ENCODE measurements at places on chromosomes 7 and 10.

- no peak for DNase-seq
Measured at GRCh38 chr7:140863184-140863583, 61.5 kb downstream of the BRAF start.

DNA sequence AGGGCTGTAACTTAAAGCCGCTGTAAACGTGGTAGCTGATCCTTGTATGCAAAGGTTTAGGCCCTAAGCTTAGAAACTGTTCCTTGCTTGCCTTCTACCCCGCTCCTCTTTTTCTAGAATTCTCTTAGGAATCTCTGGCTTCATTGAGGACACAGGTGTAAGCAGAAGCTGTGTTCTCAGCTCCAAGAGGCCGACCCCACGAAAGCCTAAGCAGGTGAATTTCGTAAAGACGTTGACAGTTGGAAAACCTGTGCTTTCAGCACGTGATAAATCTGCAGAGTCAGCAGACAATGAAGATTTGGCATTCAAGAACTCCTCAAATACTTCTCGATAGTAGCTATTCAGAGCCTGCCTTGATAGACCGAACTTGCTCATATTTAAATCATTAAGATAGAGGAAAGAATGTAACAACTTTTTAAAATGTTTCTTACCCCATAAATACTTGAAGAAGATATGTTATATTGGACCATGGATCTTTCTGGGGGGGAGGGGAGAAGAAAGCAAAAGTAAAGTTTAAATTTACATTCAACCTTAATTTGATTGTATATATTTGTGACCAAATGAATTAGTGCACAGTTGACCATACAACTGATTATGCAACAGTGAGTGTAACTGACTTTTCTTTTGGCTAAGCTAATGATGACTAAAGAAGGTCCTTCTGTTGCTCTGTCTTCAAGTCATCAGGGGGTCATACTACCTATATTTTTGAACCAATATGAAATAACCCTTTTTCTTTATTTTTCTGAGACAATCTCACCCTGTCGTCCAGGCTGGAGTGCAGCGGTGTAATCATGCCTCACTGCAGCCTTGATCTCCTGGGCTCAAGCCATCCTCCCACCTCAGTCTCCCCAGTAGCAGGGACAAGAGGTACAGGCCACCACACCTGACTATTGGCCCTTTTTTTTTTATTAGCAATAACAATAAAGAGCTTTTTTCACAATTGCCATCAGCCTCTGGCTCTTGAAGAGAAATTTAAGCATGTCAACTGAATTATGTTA lies 1.2 kb upstream of the GDI2 start:
- DNase-seq: no peak

GRCh38 chr7:132355048-132355447 lies 221.2 kb downstream of the PLXNA4 start:
- DNase-seq: no peak

GRCh38 chr10:122083478-122084025 lies 94.6 kb downstream of the TACC2 start:
- DNase-seq: no peak

DNA sequence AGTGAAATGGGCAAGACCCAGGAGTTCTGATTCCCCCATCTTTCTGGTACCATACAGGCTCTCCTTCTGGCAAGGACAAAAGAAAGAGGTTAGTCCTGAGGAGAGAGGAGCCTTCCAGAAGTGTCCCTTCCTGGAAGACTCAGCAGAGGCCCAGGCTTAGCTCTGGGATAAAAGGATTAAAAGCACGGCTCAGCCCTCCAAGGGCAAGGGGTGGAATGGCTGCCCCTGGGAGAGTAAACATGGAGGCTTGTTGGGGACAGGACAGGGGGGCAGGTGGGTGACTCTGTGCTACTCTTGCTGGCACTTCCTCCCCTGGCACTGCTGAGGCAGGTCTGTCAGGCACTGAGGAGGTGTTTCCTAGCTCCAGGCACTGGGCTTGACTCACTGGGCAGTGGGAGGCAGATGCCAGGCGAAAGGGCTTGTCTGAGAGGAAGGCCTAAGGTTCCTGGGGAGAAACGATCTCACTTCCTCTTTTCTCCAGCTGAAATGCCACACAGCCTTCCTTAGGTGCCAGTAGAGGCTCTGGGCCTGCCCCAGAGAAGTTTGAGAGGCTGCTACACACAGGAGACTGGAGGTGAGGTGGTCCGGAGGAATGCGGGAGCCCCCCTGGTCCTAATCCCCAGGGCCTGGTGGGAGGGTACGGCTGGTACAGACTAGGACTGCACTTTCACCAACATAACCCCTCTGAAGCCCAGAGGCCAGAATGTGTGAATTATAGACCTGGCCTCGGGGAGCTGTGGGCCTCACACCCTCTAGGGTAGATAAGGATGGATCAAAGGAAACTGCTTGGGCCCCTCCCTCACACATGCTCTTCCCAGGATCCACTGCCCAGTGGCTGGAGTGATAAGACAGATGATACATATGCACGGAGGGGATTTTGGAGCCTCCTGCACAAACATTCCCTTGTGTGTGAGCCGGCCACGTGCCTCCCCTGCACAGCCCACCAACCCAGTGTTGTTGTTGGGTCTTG lies 63.2 kb upstream of the PODXL start:
- no peak for DNase-seq

All from GM19239 (cell line).